ENCODE measurements at places on chromosomes 11 and 22.

DNA sequence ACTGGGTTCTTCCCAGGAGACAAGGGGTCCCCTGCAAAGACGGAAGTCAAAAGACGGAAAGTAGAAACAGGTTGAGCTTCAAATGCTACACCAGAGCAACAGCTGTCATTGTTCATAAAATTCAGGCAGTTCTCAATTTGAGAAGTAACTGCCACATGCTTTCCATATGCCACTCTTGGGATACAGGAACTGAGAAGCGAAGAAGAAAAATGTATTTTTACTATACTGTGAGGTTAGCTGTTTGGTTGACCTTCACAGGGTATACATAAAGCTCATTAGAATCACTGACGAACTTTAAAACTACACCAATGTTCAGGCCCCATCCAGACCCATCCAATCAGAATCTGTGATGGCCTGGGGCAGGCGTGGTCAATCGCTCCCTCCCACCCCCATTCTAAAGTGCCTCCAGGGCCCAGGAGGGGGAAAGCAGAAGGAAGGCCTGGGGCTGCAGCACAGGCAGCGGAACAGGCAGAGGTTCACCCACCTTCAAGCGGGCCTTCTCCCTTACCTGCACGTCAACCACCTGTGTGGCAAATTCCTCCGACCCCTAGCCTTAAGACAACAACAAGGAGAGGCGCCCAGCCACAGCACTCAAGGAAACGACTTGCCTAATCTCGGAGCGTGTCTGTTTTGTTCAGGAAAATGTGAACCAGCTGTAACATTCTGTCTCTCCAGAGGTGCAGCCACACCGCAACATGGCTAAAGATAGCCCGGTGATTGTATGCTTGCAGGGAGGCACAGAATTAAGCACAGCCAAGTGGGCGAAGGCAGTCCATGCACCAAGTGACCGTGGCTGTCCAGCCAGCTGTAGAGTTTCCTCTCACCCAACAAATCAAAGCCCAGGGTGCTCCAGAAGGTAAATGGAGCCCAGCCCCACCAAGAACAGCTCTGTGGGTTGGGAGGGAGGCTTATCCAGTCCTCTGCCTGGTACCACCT, 82.6 kb downstream of the MICAL3 start:
- no peak for DNase-seq

GRCh38 chr22:25566186-25566897, 1.9 kb downstream of the GRK3 start:
- DNase-seq: no peak

GRCh38 chr11:3009481-3009880, 17.4 kb upstream of the NAP1L4 start:
- DNase-seq: no peak

GRCh38 chr11:15146271-15147003, 31.7 kb downstream of the INSC start:
- no peak for DNase-seq

GRCh38 chr22:23100124-23100801, 29.9 kb downstream of the GNAZ start:
- no peak for DNase-seq

- no peak for DNase-seq
Observed at GRCh38 chr11:10770626-10771254, 19.7 kb downstream of the CTR9 start.

- DNase-seq: no peak
Observed at GRCh38 chr11:58801974-58802545, 42.4 kb downstream of the GLYATL2 start.

DNA sequence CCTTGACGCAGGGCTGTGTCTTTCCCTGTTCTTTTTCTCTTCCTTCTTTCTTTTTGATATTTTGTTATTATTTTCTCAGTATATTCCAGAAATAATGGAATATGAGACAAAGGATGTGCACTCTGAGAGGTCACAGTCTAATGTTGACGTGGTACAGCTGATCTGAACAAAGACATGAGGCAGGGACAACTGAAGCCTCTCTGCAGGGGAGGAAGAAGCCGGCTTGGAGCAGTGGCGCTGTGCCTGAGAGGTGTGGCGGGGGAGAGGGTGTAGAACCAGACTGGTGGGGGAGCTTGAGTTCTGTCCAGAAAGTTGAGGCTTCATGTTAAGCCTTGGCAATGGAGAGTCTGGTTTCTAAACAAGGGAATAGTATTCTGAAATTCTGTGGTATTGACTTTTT, 34.7 kb downstream of the ADAMTS15 start:
- DNase-seq: no peak

GRCh38 chr11:30016588-30017363, at the start of gene KCNA4:
Gene KCNA4, minus strand, starts transcription at chr11:30017030. Its CDS starts 4,352 bp downstream, at chr11:30012678.
- DNase-seq: no peak

DNA sequence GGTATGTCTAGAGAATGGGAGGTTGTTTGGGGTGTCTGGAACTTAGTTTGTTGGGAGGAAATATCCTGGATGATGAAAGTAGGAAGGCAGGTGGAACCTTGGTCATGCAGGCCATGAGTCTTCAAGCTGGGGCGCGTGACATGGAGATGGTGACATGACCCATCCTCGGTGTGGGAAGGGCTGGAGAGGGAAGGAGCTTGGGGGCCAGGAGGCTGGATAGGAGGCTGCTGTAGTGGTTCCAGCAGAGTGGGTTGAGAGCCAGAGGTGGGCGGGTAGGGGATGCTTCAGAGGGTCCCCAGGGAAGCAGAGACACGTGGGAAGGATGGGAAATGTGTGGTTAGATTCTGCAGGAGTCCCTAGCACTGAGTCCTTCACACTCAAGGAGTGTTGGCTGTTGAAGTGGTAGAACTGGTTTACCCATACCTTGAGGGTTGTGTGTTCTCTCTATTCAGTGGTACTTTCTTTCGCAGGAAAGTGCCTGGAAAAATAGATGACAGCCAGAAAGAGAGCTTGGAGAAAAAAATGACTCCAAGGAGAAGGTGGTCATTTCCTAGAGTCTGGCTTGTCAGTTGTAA, 56.8 kb downstream of the LDLRAD3 start:
- no peak for DNase-seq

DNA sequence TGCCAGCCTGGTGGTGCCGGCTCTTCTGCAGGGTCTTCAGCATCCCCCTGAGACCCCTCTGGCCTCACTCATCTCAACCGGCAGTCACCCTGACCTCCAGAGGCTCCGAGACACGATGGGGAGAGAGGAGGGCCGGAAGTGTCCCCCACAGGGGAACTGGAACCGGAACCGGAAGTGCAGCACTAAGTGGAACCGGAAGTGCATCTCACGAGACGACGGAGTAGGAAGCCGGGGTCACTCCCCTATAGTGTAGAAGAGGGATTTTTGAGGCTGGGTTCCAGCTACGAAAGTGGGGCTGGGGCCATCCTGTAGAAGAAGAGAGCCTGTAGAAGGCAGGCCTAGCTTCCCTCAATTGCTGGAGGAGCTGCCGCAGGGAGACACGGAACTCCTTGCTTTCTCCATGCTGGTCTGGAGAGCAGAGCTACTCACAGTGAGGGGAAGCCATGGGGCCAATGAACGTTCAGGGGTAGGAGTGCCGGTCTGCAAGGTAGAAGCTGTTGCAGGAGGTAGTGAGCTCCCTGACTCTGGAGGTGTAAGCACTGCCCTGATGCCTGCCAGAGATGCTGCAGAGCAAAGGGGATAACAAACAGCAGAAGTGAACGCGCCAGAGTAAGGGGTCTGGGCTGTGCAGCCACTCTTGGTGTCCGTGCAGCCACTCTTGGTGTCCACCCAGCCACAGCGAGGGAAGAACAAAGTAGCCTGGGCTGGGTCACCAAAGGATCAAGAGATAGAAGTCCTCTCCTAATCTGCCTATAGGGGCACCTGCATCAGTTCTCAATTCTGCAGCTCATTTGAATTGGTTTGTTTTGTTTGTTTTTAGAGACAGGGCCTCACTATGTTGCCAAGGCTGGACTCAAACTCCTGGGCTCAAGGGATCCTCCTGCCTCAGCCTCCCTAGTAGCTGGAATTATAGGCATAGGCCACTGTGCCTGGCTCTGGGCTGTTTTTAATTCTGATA, 21.9 kb downstream of the SCUBE1 start:
- no peak for DNase-seq

DNA sequence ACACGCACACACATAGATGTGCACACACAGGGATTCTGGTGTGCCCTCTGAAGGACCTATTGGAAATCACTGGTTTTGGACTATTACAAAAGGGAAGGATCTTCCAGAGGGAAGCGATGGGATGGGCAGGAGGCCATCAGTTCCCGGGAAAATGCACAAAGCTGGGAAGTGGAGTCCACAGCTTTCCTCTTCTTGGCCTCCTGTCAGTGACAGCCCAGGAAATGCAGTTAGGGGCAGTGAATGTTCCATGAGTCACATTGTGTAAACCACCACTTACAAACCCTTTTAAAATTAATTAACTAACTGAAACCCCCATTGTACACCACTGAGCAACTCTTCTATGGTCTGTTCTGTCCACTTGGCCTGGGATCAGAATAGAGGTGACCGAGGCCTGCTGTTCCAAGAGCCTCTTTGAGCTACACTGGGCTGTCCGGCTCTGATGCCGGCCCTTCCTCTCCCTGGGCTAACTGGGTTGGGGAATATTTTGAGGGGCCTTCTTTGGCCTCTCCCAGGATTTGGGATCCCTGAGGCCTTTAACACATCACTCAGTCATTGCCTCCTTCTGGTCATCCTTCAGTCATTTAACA, 137.7 kb downstream of the FEZ1 start:
- DNase-seq: no peak

DNA sequence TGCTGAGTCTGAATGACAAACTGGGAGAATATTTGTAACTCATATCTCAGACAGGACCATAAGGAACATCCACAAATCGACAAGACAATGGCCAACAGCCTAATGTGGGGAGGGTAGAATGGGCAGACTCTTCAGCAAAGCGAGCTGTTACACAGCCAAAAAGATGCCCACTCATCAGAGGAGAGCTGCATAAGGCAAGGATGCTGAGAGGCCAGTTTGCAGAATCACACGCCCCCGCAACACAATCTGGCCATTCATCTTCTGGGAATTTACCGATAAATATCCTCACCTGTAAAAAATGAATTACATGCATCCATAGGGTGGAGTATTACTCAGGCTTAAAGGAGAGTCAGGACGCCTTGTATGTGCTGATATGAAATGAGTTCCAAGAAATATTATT, 57.5 kb upstream of the SLC22A12 start:
- no peak for DNase-seq

DNA sequence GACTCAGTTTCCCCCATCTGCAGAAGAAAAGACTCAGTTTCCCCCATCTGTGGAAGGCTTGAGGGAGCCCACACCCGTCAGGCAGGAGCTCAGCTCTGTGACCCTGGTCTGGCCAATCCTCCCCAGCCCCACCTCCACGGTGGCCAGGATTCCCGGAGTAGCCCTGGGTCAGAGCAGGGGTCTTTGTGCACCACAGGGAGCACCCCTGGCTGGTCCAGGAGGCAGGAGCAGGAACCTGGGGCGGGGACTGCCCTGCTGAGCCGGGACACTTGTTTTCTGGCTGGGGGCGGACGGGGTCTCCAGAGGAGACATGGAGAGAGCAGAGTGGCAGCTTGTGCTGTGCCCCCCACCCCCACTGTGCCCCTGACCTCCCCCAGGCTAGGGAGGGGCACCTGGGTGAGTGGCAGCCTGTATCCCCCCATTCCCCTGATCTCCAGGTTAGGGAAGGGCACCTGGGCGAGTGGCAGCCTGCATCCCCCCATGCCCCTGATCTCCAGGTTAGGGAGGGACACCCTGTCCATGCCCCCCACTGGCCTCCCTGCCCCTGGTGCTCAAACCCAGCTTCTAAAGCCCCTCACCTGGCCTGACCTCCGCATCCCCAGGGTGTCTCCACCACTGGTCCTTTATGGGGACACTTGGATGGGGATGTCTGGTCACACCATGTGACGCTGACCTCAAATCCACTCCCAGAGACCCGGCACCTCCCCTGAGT, 18.8 kb downstream of the IL17REL start:
- DNase-seq: no peak

DNA sequence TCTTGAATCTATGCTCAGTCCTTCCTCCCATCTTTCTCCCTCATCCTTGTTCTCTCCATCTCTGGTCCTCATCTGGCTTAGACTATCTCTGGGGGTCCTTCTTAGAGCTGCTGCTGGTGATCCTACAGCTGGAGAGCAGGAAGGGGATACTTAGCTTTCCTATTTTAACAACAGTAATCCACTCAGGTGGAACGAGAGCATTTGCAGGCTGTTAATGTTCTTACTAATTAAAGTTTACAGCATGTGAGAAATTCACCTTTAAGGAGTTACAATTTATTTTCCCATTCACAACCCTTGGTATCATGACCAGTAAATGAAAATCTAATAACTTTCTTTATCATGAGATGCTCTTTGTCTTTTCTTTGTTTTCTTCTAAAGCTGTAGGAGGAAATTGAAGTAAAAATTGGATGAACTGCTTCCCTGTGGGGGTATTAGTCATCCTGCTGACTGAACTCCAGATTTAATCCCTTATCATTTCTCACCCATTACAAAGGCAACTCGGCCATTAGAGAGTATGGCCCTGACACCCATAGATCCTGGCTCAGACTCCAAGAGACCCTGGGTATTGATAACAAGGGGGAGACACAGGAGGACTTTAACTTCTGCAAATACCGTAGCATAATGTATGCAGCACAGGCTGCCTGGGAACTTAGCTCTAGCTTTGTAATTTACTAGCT, 37.6 kb upstream of the MTNR1B start:
- no peak for DNase-seq

DNA sequence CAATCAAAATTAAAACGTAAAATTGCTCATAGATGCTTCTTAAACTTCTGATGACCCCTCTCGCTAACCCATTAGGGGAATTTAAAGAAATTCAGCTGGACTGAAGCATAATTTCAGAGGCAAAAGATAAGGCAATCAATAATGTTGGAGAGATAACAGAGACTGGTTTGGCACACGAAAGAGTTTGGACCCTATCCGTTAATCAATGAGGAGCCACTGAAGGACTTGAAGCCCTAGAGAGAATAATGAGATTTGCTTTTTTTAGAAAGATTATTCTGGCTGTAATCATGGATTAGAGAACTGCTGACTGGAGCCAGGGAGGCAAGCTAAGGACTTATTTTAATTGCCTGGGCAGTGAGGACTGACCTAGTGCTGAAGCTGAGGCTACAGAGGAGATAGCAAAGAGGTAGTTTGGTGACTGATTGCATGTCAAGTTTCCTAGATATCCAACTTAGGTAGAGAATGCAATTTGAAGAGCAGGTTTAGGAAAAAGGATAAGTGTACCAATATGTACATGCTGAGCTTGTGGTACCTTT, 11.9 kb upstream of the ARHGAP42 start:
- DNase-seq: no peak

Measured in activated naive CD8-positive, alpha-beta T cell treated with anti-CD3 and anti-CD28 coated beads, Interleukin-2, amount 50 U/mL, for 16 hours (primary cell).